SK-N-SH treated with all-trans-retinoic acid at 6 μM for 48 hours (cell line): ENCODE measurements at places on chromosomes 6 and 20.

GRCh38 chr6:57822896-57823358 is 505.5 kb downstream of the PRIM2 start:
- no peak for ATAC-seq

DNA sequence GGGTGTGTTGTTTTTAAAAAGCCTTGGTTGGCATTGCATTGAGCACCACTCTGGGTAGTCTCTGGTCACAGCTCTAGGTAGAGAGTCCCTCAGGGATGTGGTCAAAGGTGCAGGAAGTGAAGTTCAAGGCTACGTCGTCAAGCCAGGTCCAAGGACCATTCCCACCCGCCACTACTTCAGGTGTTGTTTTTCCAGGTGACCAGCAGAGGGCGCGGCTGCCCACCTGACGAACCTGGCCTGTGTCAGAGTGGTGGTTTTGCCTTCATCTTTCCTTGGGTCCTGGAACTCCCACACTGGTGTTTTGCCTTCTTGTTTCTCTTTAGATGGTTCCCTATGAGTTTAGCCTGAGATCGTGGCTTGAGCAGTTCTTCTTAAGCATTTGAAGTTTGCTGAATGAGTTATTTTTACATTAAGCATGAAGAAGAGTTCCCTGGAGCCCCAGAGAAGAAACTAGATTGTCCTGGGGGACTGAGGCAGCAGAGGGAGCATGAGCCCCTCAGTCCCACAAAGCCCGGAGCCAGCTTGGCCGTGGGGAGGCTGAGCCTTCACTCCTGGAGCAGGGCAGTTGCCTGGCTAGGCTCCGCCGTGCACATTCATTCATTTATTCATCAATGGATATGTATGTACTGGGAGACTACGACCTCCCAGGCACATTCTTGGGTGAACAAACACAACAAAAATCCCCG is 5.6 kb upstream of the PHACTR3 start:
- ATAC-seq = peak; percentile 71

DNA sequence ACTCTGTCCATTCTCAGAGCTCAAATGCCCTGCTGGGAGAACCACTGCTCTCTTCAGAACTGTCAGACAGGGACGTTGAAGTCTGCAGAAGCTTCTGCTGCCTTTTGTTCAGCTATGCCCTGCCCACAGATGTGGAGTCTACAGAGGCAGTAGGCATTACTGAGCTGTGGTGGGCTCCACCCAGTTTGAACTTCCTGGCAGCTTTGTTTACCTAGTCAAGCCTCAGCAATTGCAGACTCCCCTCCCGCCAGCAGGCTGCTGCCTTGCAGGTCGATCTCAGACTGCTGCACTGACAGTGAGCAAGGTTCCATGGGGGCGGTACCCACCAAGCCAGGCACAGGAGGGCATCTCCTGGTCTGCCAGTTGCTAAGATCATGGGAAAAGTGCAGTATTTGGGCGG is 21.8 kb upstream of the UFL1 start:
- no peak for ATAC-seq

DNA sequence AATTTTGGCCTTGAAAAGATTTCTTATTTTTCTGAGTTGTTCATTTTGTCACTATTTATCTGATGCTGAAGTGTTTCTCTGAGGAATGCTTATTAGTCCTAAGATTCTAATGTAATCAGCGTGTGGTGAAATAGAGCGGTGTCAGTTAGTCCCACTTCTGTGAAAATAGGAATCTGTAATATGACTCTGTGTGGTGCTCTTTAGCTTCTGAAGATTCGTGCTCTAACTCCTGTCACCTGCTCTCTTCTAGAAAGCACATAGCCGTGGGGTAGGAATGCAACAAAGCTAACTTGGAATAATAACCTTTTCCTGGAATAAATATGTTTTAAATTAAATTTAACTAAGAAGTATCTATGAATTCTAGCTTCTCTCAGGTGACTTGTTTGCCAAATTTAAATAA is 90.4 kb downstream of the BCKDHB start:
- ATAC-seq = no peak

- ATAC-seq = peak; percentile 53
Measured at GRCh38 chr20:4112481-4113421, 97.4 kb upstream of the RNF24 start.
